ENCODE measurements at places on chromosomes 2 and 18. TPM values are rescaled to one million over a fixed set of nuclear protein-coding genes. Genes with fewer than 3 reads are reported as not detected.

DNA sequence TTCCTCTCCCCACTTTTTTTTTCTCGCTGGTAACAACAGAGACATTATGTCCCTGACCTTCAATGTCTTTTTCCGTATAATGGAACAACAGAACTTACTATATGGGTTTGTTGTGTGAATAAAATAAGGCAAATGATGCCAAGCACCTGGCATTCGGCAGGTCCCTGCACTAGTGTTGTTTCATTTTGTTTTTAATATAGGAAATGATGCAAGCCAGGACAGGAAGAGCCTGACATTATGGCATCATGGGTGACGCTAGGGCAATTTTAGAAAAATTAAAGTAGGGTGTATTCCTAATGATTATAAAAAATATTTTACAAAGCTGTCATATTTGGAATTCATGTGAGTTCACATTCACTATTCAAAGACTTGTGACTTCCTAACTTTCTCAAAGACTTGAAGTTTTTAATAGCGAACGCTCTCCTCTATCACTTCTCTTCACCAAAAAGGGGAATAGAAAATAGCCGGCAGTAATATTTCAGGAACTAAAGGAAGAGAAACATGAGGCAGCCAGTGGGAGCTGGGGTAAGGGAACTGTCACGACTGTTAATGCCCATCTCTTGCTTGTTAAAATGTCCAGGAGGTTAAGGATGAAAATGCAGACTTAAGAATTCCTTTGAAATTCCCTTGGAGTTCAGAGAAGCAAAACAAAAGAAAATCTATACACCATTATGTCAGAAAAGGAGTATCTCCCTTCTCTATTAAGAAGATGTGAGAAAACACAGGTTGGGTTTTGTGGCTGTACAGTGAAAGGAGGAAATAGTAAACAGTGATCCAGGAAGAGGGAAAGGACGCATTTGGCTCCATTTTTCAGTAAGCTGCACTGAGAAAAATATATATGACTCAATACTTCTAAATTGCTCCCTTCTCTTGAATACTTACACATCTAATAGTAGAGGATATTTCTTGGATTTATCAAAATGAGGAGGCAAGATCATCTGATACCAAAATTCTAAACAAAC is 60.2 kb downstream of the DPP4 start:
- no peak for DNase-seq

DNA sequence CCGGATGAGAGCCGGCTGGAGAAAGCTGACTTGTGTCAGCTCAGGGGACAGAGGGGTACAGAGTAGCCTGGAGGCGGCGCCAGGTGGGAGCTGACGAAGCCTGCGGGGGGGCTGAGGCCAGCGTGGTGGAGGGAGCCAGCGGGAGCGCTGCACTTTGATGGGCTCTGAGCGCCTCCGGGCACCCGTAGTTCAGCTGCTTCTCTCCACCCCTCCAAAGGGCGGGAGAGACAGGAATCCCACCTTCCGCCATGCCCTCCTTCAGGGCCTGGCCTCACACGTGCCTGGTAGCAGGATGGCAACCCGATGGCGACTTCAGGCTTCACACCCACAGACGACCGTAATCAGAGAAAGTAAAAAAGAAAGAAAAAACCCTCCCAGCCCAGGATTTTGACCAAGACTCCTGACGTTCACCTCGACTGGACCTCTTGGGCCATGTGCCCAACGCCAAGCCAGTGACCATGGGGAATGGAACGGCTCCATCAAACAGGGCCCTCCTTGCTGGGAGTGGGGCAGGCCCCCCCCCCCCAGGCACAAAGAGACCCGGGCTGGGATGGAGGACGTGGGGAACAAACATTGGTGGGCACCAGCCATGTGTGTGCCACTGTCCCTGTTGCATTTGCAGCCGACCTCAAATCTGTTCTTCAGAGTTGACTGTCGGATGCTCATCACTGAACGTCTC is 60.7 kb upstream of the ASAP2 start:
- no peak for DNase-seq

DNA sequence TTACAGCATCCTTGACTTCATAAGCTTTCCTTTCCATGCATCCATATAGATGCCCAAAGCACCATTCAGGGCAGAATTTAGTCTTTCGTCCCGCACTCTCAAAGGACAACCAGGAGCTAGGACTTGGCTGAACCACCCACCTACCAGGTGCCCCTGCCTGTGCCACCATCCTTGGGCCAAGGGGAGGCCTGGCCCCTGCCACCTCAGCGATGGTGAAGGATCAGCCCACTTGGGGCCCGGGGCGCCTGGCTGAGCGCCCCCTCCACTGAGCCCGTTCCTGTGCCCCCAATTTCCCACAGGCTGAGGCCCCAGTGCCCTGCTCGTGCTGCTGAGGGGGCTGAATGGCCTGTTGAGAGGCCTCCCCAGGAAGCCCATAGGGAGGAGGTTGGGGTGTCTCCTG is 33.3 kb upstream of the ALPP start:
- DNase-seq = no peak

DNA sequence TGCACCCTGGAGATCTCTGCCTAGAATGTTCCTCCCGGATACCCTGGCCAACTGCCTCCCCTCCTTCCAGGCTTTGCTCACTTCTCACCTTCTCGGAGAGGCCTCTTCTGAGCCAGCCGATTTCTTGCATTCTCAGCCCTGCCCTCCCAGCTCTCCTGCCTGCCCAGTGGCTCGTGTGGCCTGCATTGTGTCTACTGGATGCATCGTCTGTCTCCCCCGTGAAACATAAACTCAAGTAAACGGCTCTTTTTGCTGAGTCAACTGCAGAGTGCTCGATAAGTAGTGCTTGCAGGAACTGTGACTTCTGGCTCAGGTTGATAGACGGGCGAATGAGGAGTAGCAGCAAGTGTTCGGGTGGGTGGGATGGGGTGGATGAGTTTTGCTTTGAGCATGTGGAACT is 112.5 kb upstream of the ODC1 start:
- DNase-seq = no peak

- no peak for DNase-seq
Observed at GRCh38 chr18:52140986-52141385, 199.0 kb upstream of the DCC start.

DNA sequence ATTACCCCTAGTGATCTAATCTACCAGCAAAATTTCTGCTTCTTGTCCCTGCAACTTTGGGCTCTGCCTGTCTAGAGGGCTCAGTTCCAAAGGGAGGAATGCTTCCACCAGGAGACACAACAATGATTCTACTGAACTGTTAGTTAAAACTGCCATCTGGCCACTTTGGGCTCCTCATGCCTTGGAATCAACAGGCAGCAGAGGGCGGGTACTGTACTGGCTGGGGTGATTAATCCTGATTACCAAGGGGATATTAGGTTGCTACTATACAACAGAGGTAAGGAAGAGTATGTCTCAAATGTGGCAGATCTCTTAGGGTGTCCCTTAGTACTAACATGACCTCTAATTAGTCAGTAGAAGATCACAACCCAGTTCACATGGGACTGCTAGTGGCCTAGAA is 21.4 kb downstream of the HADHA start:
- no peak for DNase-seq

DNA sequence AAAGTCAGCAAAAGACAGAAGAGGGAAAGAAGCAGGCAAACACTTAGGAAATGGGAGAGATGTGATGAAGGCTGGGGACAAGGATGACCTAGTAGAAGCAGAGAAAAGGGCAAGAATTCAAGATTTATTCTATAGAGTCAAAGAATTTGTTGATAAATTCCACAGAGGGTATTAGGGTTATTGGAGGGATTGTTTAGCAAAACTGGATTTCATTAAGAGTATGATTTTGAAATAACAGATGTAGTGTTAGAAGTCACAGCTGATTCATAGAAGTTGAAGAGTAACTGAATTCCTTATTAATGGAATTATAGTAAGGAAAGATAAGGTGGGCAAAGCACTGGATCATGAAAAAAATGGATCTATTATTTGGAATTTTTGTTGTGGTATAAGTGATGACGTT is 48.6 kb downstream of the CEP192 start:
- no peak for DNase-seq

DNA sequence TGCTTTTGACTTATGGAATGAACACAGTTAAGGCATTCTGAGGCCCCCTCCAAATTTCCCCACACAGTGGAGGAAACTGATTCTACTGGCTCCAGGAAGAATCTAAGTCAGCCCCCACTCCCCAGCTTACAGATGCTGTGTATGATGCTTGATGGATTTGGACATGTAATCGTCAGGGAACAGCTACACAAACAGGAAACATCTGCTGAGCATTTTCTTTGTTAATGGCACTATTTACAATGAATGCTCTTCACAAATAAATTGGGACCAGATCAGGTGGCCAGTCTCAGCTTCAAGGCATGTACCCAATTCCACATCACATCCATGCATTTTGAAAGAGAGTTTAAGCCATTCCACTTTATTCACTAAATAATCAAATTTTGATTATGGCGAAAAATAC is 562.3 kb downstream of the SOX11 start:
- DNase-seq = peak; percentile 30

GRCh38 chr18:79429381-79429780 is 33.7 kb downstream of the NFATC1 start:
- no peak for DNase-seq

DNA sequence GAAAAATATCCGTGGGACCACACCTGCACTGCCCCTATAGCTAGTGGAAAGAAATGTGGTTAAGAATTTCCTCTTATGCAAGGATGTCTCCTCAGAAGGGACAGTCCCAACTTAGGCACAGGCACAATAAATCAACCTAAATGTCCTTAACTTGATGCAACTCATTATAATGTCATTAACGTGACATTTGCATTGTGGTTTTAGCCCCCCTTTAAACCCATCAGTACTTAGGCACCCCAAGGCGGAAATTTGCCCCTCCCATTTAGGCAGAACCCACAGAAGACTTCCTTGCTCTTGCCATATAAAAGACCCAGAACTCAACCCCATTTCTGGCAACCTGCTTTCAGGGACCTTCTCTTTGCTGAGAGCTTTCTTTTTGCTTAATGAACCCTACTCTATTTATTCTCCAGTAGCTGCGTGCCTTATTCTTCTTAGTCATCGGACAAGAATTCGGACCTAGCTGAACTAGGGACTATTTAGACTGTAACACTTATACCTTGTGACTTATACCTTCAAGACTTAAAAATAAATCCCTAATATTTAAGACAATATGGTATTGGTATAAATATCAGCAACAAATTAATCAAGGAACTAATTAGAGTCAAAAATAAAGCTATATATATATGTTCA is 1281.6 kb upstream of the TMEFF2 start:
- no peak for DNase-seq

DNA sequence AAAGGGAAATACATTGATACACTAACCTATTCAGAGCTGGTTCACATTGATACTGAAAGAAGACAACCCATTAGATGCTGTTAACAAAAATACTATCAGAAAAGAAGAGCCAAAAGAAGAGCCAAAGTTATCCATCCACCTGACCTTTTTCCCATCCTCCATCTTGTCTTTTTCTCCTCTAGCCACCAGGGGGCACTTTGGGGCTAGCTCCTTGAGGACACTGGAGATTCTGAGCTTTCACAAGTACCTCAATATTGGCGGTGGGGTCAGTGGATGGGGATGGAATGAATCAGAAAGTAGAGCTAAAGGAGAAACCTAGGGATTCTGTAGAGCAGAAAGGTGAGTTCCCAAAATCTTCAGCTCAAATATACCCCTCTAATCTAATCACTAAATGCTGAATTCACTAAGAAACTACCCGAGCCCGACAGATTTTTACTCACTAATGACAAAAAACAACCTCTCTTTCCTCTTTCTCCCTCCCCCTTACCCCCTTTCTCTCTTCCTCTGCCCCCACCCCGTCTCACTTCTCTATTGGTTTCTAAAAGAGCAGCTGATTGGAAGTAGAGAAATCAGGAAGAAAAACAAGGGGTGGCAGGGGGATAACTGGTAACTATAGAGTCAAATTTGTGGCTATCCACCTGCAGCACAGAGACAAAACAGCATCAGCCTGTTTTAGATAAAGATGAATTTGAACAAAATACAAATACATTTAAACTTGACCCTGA is 203.3 kb downstream of the TCF4 start:
- no peak for DNase-seq

DNA sequence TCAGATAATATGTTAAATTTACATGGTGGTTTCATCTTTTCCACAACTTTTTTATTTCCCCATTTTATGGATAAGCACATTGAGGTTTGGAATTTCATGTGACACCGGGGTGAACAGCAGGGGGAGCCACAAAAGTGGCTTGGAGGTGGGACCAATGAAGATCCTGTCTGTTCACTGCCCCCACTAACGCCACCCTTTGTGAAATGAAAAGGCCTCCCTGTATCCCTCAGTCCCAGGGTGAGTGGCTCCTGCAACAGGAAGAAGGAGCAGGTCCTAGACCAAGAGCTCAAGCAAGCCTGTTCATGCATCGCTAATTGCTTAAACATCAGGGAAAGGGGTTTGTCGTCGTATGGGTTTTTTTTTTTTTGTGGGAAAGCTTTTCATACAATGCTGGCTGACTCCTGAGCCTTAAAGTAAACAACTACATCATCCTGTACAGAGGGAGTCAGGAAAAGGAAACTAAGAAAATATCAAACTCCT is 267.8 kb upstream of the EPAS1 start:
- no peak for DNase-seq

The CFAP221 gene
- 0.20 TPM for total RNA-seq

The TMEM247 gene
- total RNA-seq = not detected

The CLIP4 gene
- 51.1 TPM for total RNA-seq

The GLI2 gene
- 11.4 TPM for total RNA-seq

The GPR55 gene
- total RNA-seq = not detected

The UGT1A5 gene
- not detected for total RNA-seq

The MATN3 gene
- total RNA-seq = 0.30 TPM
